ENCODE measurements at places on chromosomes 6 and 20. TPM values are rescaled to one million over a fixed set of nuclear protein-coding genes. Genes with fewer than 3 reads are reported as not detected.

HTR1E gene
- total RNA-seq: not detected

MLN gene
- not detected for total RNA-seq

TRMT11 gene
- total RNA-seq: 28.6 TPM

HLA-DMB gene
- 2.5 TPM for total RNA-seq

ADGB gene
- total RNA-seq: not detected

TMEM170B gene
- total RNA-seq: 0.60 TPM

TINAG gene
- total RNA-seq: not detected

TNF gene
- 1.7 TPM for total RNA-seq

OR2H1 gene
- not detected for total RNA-seq

CPXM1 gene
- total RNA-seq: not detected

DSTN gene
- total RNA-seq: 541 TPM

PACSIN1 gene
- total RNA-seq: not detected

NOTCH4 gene
- total RNA-seq: 2.6 TPM

COL11A2 gene
- total RNA-seq: not detected

NFS1 gene
- 42.8 TPM for total RNA-seq

IFNGR1 gene
- 55.2 TPM for total RNA-seq

BPIFB1 gene
- not detected for total RNA-seq

ASIP gene
- total RNA-seq: not detected

C2 gene
- not detected for total RNA-seq

TFEB gene
- 11.8 TPM for total RNA-seq

FAM83B gene
- total RNA-seq: not detected

DPPA5 gene
- not detected for total RNA-seq
